Activated T-cell treated with anti-CD3 and anti-CD28 coated beads, Interleukin-2, amount 50 U/mL, for 24 hours (primary cell): ENCODE measurements at places on chromosomes 12 and 14.

- DNase-seq: no peak
These were observed 23.1 kb upstream of the NID2 start for GRCh38 chr14:52091928-52092327.

GRCh38 chr12:51371295-51371953 is 19.8 kb downstream of the GALNT6 start:
- no peak for DNase-seq

GRCh38 chr12:4579305-4580102 is 17.5 kb downstream of the DYRK4 start:
- DNase-seq: no peak

DNA sequence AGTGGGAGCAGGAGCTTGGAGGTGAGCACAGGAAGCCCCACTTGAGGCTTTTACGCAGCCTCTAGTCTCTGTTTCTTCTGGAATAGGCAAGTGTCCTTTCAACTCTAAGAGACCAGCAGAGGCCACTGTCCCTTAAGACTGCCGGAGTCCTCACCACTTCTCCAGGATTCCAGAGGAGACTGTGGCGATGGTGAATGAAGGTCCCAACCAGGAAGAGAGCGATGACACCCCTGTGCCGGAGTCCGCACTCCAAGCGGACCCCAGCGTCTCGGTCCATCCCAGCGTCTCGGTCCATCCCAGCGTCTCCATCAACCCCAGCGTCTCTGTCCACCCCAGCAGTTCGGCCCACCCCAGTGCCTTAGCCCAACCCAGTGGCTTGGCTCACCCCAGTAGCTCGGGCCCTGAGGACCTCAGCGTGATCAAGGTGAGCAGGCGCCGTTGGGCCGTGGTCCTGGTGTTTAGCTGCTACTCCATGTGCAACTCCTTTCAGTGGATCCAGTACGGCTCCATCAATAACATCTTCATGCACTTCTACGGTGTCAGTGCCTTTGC is 442 bp downstream of the FLVCR2 start:
- DNase-seq: no peak

DNA sequence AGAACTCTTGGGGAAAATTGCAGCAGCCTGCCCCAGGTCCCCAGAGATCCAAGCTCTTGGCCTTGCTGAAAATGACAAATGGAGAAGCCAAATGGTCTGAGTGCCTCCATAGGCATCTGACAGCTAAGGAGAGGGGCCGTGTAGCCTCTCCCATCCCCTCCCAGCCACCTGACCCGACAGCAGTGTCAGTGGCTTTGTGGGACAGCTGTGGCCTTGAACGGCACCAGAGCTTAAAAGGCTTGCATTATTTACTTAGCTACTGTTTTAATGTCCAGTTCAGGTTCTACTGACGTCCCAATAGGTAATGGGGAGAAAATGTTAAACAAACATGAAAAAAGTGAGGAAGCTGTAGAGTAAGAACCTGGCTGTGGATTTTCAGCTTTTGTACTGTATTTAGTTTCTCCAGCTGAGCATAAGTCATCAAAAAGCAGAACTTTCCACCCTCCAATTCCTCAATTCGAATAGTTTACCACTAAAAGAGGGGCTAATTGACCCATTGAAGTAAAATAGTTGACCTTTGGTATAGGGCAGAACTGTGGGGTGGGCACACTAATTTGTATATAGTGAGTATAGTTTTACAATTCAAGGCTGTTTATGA is 50.0 kb downstream of the FOS start:
- DNase-seq: no peak

- no peak for DNase-seq
These were observed 445.2 kb downstream of the NAV3 start for GRCh38 chr12:78275886-78276285.

DNA sequence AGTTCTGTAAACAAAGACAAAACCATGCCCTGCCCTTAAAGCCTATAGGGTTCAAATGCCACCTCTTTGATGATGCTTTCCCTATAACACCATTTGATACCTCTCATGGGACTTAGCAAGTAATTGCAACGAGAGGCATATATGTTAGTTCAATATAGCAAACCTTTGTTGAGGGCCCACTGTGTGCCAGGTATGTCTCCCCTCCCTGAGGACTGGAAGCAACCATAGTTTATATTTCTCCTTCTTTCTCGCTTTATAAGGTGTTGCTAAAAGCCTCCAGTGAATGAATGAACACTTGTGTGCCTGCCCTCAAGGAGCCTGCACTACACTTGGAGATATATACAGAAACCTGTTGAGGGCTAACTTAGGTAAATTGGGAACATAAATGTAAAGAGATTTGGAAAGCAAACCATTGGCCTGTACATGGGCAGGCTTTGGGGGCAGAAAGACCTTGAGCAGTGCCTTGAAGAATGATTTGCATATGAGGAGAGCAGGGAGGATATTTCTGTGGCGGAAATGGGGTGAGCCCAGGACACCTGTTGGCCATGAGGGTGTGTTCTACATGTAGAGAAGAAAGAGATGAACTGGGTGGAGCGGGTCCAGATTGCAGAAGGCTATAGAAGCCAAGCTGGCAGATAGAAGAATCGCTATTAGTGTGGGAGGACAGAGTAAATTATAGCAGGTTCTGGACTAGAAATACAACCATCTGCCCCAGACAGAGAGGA is 1.8 kb upstream of the CKAP4 start:
- DNase-seq: no peak

GRCh38 chr14:54450535-54450934 is 9.4 kb upstream of the CNIH1 start:
- no peak for DNase-seq

- no peak for DNase-seq
These were observed 1312.7 kb upstream of the USP15 start for GRCh38 chr12:60947533-60947932.

- peak; percentile 12 for DNase-seq
These were observed 13.5 kb downstream of the KRT85 start for GRCh38 chr12:52353766-52354165.

DNA sequence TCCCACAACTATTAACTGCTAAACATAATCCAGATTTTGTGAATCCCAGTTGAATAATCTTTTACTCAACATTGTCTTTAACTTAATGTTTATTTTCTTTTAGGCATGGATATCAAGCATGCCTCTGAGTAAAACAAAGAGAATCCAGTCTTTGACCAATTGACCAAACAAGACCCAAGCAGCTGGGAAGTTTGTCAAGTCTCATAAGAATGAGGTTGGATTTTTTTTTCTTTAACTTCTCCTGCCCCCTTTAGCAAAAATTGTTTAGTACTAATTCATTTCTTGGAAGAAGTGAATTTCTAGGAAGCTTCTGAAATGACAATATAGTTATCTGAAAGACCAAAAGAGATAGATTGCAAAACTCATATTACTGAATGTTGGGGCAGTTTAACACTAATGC is 89.9 kb downstream of the OTOGL start:
- DNase-seq: no peak

DNA sequence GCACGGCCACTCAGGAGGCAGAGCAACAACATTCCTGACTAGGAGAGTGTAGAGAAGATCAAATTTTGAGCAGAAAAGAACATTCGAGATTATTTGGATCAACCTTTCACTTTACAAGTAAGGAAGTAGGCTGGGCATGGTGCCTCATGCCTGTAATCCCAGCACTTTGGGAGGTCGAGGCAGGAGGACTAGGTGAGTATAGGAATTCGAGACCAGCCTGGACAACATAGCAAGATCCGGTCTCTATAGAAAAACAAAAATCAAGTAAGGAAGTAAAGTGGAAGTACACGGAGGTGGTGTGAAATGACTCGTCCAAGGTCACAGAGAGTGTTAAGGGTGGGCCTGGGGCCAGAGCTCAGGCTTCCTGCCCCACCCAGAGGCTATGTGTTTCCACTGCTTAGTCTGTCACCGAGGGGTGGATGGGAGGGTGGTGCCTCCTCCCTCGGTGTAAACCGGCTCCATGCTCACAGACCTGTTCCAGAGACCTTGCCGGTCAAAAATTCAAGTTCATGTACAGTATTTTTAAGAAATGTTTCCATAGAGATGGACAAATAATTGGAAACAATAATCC is 51.9 kb downstream of the MAP1LC3B2 start:
- no peak for DNase-seq

GRCh38 chr12:100520048-100520769 is 46.5 kb downstream of the NR1H4 start:
- no peak for DNase-seq

DNA sequence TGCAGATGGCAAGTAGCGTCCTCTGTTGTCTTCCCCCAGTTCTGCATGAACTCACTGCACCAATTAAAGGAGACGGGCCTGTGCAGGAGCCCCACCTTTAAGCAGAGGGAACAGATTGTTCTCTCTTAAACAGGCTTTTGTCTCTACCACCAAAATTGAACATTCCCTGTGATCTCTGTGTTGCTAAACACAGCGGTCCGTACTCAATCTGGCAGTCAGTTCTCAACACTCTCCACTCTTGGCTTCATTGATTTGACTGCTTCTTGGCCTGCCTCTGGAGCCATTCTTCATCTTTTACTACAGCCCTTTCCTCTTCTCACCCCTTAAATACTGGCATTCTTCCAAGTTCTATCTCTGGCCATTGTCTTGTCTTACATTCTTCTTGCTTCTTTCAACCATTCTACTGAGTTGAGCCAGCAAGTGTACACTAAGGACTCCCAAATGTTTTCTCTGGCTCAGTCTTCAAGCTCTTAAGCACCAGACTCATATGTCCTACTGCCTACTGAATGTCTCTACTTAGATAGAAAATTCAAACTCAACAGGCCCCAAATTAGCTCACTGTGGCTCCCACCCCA is 8.0 kb upstream of the NT5DC3 start:
- DNase-seq: no peak

- no peak for DNase-seq
These were observed 39.8 kb downstream of the DACT1 start for GRCh38 chr14:58677517-58677916.

DNA sequence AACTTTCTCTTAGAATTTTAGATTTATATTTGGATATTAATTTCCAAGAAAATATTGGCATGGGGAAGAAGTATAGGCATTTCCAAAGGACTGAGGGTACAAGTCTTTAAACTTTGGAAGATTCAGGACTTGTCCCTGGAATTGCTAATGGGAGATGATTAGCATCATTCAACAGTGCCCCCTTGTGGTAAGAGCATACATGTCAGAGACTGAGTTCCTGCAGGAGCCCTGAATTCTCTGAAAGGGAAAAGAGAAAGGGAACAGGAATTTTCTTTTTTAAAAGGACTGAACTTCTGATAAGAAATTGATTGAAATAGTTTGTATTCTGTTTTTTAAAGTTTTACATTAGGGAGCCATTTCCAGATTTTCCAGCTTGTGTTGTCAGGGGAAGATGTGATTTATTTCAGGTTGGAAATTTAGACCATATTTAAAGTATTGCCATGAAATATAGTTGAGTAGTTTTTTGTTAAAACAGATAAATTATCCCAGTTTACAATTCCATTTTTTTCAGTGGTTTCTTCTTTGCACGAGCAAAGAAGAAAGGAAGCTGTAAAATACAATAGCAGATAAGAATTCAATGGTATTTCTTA is 44.0 kb upstream of the REP15 start:
- no peak for DNase-seq

- no peak for DNase-seq
These were observed 63.3 kb downstream of the TBX5 start for GRCh38 chr12:114342656-114343055.

- DNase-seq: no peak
These were observed 14.0 kb upstream of the MYRFL start for GRCh38 chr12:69810870-69811498.

- DNase-seq: no peak
These were observed 16.7 kb downstream of the AHSA1 start for GRCh38 chr14:77474479-77475177.

- DNase-seq: no peak
These were observed 90.4 kb downstream of the PIWIL1 start for GRCh38 chr12:130428116-130428515.

DNA sequence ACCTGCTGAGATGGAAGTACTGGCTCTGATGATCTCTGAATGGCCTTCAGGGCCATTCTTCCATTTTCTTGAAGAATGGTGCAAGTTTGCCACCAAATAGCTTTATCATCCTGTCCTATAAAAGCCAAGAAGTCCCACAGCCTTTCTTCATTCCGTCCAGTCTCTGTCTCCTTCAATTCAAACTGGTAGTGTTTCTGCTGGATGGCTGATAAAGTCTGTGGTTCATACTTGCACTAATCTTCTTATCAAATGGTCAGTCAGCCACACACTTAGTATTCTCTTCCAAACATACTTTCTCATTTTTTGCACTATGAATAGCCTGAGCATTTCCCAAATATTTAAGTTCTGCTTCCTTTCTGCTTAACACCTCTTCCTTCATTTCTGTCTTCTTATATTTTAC is 39.4 kb upstream of the BEGAIN start:
- no peak for DNase-seq
